Activated CD8-positive, alpha-beta memory T cell treated with anti-CD3 and anti-CD28 coated beads for 1 hour (primary cell): ENCODE measurements at places on chromosomes 2 and 18.

- no peak for DNase-seq
Measured at GRCh38 chr2:15788830-15789229, 151.5 kb upstream of the MYCN start.

DNA sequence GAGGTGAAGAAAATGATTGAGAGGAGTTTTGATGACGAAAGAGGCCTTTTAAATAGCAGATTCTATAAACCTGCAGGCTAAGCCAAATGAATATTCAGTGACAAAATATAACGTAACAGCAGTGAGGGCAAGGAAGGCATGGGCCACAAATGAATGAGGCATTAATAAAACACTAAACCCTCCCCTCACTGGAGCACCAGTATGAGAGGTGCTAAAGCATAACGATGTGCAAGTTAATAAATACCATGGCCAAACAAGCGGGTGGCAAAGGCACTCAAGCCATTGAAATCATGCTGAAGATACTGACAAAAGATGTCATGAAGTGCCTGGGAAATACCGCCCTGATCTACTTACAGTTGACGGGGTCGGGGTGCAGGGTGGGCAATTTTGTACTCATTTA is 30.2 kb upstream of the LONRF2 start:
- no peak for DNase-seq

DNA sequence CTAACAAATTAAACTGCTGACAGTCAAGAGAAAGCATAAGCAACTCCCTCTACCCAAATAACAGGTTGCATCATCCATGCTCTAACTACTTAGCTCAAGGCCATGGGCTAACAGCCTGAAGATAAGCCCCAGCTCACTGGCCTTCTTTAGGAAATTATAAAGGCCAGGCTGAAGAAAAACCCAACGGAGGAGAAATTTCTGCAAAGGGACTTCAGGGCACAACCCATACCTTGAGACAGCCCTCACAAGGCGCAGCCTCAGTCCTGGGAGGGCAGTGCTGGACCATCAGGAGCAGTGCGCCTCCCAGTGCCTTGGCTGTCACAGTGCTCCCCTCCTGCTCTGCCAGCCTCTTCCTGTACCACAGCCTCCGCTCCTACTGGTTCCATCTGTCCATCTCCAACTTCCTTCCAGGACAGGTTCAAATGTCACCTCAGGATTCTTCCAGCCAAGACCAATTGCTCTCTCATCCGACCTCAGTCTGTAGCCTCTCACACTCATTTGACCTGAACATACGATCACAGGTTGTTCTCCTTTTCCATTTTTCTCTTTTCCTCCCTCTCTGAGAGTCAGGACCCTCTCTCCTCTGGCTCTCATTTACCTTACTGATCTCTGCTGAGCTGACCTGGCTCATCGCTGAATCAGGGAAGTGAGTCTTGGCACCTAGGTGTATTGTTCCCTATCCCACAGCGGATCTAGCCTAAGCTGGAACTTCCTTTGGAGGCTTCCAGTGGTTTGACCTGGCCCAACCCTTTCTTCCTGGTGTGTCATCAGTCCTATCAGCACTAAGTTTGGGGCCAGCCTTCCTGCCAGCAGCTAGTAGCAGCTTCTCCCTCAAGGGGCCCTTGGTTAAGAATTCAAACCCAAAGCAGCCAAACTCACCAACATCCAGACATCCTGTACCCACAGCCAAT is 1.9 kb downstream of the MCFD2 start:
- DNase-seq: no peak

GRCh38 chr18:76522122-76522503 is 27.1 kb upstream of the ZNF516 start:
- DNase-seq: no peak

DNA sequence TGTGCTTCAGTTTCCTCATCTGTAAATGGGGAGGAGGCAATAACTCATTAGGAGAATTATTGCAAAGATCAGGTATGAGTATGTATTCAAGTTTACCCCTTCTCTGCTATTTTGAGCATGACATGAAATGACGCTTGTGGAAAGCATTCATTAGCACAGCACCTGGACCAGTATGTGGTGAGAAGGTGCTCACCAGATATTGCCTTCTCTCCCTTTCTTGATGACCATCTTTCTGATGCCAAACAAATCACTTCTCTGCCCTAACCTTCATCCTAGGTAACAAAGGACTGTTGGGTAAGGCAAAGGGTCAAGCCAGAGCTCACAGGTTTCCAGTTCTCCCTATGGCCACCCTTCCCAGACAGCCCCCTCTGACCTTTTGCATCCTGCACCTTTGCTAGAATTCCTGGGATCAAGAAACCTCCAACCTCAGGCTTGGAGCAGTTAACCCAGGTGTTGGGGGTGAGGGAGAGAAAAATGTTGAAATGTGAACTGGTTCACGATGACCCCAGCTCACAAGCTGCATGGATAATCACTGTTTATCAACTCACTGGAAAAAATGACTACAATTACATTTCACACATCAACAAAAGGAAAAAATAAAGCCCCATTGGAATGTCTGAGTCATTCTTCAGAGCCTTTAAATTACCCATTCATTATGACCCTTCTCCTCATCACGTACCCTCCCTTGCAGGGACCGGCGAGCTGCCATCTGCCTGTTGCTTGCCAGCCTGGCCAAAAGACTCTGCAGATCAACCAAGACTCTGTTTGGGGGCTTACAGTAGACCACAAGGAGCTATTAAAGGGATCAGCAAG is 41.6 kb downstream of the LBH start:
- no peak for DNase-seq
